ENCODE measurements at places on chromosomes 4 and X. TPM values are rescaled to one million over a fixed set of nuclear protein-coding genes. Genes with fewer than 3 reads are reported as not detected.

- DNase-seq, result peak; percentile 81
Measured at GRCh38 chr4:79852305-79852730, 220.7 kb downstream of the ANTXR2 start.

DNA sequence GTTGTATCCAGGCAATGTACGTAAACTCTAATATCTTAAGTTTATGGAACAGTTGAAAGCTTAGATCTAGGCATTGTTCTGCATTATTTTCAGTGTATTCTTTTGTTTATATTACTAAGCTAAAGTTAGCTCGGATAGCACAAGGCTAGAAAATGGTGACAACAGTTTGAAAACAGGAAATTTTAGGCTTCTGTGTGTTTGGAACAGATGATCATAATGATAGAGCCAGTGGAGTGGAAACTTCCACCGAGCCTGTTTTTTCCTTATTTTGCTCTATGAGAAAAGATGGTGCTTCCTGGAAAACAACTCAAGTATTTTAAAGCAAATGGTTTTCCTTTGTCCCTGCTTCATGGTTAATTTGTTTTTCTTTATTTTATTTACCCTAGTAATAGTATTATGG is 70.8 kb downstream of the GAB1 start:
- no peak for DNase-seq

DNA sequence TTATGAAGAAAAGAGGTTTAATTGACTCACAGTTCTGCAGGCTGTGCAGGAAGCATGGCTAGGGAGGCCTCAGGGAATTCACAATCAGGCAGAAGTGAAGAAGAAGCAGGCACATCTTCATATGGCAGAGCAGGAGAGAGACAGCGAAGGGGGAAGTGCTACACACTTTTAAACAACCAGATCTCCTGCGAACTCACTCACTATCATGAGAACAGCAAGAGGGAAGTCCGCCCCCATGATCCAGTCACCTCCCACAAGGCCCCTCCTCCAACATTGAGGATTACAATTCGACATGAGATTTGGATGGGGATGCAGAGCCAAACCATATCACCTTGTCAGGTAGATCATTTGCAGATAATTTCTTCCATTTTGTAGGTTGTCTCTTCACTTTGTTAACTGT is 555.5 kb upstream of the MAGEB2 start:
- no peak for DNase-seq

DNA sequence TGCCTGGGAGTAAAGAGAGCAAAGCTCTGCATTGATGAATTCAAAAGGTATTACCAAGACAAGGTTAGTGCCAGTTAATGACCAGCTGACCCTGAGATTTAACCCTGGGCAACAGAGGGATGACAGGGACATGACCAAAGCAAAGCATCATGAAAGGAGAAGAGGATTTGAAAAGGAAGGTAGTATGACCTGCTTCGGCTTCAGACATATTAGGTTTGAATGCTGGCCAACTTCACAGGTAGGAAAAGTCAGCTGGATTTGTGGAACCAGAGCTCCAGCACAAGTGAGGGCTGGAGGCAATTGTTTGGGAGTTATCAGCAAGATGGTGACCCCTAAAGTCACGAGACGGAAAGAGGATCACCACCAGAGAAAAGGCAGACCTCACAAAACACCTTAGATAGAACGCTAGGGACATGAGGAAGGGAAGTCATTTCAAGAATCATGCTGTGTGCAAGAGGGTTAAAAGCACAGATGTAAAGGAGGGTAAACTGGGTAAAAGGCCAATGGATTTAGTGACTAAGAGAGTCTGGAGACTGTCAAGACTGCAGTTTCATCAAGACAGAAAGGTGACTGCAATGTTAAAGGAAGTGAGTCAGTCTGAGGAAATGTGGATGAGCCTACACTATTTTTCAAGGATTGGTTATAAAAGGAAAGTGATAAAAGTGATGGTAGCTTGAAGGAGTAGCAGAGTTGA is 45.6 kb downstream of the SH3RF1 start:
- peak; percentile 98 for DNase-seq

- DNase-seq, result peak; percentile 34
Measured at GRCh38 chrX:66163849-66164411, at the start of gene HEPH. Gene HEPH, plus strand, starts transcription at chrX:66164247. Its CDS starts 6,324 bp downstream, at chrX:66170571.

DNA sequence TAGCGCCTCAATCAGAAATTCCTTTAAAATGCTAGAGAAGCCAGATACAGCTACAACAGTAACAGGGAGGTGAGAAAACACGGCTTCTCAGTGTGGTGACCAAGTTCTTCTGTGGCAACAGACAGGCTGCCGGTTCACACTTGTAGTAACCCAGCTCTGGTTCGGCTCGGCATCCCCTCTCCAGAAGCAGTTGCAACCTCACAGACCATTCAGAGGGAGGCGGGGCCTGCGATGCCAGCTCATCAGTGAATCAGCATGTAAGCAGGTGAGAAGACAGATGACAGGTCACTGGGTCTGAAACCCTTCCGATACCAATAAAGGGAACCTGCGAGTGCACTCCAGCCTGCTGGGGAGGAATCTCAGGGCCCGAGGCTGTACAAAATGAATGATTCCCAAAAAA is 251.0 kb downstream of the KCNIP4 start:
- DNase-seq, result no peak

DNA sequence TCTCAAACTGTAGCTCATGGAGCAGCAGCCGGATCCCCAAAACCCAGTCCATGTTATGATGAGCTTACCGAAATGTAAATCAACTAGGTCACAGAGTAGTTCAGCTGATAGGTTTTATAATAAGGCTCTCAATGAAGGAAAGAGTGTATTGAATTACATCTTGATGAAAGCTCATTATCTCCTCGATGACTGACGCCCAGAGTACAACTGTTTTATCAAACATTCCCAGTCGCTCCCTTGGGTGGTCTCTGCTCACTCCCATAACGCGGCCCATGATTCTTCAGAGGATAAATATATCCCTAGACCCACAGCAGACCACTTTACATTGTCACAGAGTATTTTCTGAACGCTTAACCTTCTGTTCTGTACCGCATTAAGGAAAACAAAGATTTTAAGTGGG is 452.3 kb upstream of the GALNT7 start:
- no peak for DNase-seq

DNA sequence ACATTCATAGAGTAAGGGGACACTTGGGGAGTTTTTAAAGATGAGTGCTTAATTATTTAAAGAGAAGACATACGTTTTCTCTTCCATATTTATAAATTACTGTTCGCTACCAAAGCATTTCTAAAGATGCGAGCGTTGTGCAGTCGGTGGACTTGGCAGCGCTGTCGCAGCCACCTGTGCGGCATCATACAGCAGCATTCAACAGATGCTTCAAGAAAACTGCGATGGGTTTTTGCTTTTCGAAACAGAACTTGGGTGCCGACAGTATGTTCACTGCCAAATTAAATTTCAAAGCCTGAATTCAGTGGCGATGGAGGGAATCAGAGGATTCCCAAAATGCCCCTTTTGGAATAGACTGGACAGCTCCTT is 1.6 kb upstream of the HTR2C start:
- DNase-seq, result no peak

- DNase-seq, result peak; percentile 75
Measured at GRCh38 chr4:101020956-101021355, 326.4 kb downstream of the PPP3CA start.

GRCh38 chr4:102787096-102787881 is 26.5 kb upstream of the MANBA start:
- DNase-seq, result peak; percentile 92

DNA sequence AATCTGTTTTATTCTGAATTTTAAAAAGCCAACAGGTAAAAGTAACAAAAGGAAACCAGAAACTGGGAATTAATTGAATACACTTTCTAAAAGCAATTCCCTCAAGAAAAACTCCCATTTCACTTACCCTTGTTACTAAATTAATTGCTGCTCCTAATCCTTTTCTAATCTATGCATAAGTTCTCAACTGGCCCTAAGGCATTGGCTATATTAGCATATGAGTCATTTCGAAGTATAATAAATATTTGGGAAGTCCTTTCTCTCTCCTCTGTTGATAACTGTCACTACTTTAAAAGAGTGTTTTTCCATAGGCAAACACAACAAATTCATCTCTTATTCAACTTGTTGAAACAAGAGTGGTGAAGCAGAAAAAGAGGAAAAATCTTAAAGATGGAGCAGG is 486.5 kb upstream of the HTR2C start:
- no peak for DNase-seq

- DNase-seq, result no peak
Measured at GRCh38 chr4:184962125-184962638, 56.1 kb upstream of the HELT start.

- no peak for DNase-seq
Measured at GRCh38 chr4:73723928-73724327, 16.4 kb upstream of the CXCL8 start.

DNA sequence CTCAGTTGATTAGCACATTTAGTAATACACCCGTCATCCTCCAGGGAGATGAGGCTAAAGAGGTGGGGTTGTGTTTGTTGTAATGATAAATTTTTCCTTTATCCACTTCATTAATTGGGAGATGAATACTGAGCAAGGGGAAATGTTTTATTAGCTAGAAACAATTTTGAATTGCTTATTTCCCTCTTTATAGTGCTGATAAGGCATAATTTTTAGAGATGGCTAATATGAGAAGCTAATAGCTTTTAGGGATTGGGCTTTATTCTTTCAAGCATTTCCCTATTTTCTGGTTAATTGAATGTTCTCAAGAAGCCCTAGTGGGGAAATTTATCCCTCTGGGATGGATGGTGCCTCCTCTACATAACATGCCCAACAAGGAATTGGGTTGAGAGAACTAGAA is 365.2 kb upstream of the IGFBP7 start:
- no peak for DNase-seq

DNA sequence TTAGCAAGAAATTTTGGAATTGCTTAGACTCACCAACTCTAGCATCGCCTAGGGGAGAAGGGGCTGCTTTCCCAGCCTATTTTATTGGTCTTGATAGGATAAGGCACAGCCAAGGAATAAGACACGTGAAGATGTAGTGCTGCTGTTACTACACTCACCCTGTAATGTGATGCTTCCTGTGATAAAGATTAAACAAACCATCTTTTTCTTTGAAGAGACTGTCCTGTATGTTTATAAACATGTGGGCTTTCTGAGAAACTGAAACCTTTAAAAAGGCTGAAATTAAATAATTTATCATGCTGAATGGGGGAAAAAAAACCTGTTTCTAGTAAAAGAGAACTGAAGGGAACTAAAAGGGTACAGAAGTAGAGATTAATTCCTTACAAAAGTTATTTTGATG is 13.2 kb downstream of the TAPT1 start:
- DNase-seq, result peak; percentile 74

DNA sequence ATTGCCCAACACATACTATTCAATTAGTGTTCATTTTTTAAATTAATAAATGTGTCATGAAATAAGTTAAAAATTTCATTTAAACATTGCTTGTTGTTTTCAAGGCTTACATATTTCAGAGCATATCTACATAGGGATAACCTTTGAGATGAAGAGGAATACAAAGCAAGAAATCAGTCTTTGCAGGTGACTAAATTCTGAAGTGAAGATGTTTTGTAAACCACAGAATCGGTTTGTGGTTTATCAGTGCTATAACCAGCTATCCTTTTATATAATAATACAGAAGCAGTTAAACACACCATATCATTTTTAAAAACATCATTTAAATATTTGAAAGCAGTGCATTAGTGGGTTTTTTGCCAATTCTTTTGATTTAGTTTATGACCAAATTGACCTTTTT is 26.9 kb downstream of the FAM241A start:
- no peak for DNase-seq

DNA sequence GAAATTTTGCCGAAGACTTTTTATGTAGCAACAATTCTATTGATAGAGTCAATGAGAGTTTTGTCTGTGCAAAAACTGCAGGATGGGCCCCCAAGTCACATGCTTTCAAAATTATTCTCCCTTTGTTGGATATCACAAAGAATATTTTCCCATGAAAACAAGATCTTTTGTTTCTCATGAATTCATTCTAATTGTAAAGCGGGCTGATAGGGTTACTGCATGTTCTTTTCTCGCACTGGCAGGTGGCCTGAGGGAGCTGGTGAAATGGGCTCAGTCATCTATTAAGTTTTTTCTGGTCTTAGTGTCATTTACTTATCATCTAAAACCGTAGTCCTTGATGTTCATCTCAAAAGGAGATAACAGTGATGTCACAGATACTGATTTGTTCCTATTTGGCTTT is 44.2 kb downstream of the MID1IP1 start:
- no peak for DNase-seq

DNA sequence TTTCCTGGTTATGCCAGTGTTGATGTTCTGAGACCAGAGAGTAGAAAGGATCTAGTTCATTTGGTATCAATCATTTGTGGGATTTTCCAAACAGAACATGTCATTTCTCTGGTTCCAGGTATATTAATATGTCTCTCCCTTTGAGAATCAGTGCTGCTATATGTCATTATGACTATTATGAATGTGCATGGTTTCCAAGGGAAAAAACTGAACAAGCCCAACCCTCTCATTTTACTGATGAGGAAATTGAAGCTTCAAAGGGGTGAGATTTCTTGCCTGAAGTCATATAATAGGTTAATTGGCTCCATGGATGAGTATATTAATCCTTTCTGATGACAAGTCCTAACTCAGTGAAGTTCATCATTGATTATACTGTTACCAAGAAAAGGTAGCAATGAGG is 31.9 kb downstream of the RUFY3 start:
- DNase-seq, result no peak

- DNase-seq, result no peak
Measured at GRCh38 chr4:170102426-170102825, 12.7 kb upstream of the AADAT start.

GRCh38 chr4:176627916-176628315 is 164.8 kb downstream of the VEGFC start:
- DNase-seq, result no peak

Gene GRID2
- total RNA-seq, result not detected

Gene ARSJ
- total RNA-seq, result 143 TPM

Gene ALB
- not detected for total RNA-seq

Gene ARMCX1
- 22.9 TPM for total RNA-seq

Gene ADH7
- total RNA-seq, result not detected

Gene DMRTC1
- not detected for total RNA-seq

Gene FABP2
- not detected for total RNA-seq

Gene GPR173
- total RNA-seq, result 1.1 TPM

Gene RIPPLY1
- total RNA-seq, result not detected
